ENCODE measurements at places on chromosomes 13 and 19. TPM values are rescaled to one million over a fixed set of nuclear protein-coding genes. Genes with fewer than 3 reads are reported as not detected.

DNA sequence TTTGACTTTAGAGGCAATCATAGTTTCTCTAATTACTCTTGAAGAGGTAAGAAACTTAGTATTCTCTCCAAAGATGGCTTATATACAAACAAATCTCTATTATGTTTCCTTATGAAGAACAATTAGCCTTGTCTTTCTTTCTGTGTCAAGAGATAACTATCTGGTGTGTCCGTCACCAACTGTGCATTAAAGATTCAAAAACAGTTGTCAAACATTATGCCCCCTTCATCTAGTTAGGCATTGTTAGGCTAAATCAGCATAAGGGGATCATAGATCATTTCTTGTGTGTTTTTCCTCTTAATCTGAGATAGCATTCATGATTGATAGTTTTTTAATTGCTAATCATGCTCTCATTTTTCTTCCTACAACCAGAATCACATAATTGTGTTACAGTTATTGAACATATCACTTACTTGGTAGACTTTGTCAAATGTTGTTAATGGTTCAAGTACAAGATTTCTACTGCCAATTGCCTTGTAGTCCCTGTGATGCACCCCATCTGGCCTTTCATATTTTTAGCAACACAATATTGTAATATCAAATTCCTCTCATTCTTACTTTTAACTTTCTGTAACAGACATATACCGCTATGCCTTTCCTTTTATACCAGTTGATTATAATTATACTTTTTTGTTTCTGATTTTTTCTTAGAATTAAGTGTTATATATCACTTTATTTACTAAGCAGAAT, 612.7 kb downstream of the SLITRK6 start:
- no peak overlapping the region for H3K4me3 ChIP-seq
- peaks cover 3% of the 10 kb centered on the region for H3K36me3 ChIP-seq
- DNase-seq: no peak
- H3K4me1 ChIP-seq: no peaks in the 10 kb centered on the region
- H3K27me3 ChIP-seq: no peaks in the 10 kb centered on the region

DNA sequence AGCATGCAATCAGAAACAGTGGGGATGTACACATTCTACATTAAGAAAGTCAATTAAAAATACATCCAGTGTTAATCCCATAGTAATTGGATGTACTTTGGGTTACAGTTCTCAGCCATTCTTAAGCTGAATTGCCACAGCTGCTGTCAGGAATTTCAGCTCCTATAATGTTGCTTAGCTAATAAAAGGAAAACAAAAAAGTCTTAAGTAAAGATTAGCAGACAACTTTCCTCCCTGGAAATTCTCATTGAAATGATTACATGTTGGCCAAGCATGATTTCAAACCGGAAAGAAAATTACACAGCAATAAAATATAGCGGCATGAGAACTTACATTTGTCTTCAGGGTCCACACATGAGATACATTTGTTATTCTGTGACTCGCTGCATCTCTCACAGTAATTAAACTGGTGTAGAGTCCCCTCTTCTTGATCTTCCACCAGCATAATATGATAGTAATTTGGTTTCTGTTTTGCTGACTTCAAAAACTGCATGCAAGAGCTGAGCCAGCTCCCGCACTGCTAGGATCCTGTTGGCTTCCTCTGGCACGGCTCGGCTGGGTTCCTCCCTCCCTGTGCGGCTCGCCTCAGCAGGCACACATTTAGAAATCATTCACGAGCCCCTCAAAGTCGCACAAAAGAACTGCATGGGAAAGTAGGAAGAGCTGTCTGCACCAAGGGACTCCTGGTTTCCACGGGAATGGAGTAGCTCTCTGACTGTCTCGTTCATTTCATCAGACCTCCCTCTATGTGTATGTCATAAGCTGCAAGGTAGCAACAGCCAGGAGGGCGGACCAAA, at the start of gene HTR2A:
HTR2A (minus strand) TSS at position 713 of the 797 bp plus-strand sequence. CDS start 1,147 bp downstream, outside the sequence.
- H3K27me3 ChIP-seq: peaks cover 44% of the 10 kb centered on the region
- no peak for DNase-seq
- peak within 1 kb of the TSS; percentile 47 for H3K4me3 ChIP-seq
- H3K4me1 ChIP-seq: peaks cover 39% of the 10 kb centered on the region

GRCh38 chr13:109400209-109400608, 386.2 kb downstream of the IRS2 start:
- H3K27ac ChIP-seq: no peak overlapping the region
- H3K27me3 ChIP-seq: no peaks in the 10 kb centered on the region
- H3K4me3 ChIP-seq: no peak overlapping the region
- peaks cover 14% of the 10 kb centered on the region for H3K4me1 ChIP-seq
- H3K36me3 ChIP-seq: peaks cover 2% of the 10 kb centered on the region
- DNase-seq: peak; percentile 12

- H3K27me3 ChIP-seq: peaks cover 10% of the 10 kb centered on the region
- DNase-seq: no peak
- no peak overlapping the region for H3K4me3 ChIP-seq
- peaks cover 3% of the 10 kb centered on the region for H3K4me1 ChIP-seq
- no peak overlapping the region for H3K27ac ChIP-seq
Observed at GRCh38 chr19:782878-783668, 14.2 kb upstream of the PTBP1 start.

DNA sequence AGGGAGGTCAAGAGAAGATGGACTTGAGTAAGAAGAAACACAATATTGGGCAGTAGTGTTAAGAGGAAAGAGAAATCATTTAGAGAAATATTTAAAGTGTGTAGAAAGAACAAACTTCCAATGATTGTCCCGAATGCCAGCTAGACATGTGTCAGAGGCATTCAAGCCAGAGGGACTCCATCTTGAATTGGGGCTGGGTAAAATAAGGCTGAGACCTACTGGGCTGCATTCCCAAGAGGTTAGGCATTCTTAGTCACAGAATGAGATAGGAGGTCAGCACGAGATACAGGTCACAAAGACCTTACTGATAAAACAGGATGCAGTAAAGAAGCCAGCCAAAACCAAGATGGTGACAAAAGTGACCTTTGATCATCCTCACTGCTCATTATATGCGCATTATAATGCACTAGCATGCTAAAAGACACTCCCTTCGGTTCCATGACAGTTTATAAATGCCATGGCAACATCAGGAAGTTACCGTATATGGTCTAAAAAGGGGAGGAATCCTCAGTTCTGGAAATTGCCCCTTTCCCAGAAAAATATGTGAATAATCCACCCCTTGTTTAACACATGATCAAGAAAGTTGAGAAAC, 127.0 kb upstream of the IPO5 start:
- H3K4me1 ChIP-seq: no peaks in the 10 kb centered on the region
- H3K27ac ChIP-seq: no peak overlapping the region
- no peak overlapping the region for H3K4me3 ChIP-seq
- no peaks in the 10 kb centered on the region for H3K36me3 ChIP-seq
- DNase-seq: no peak

- H3K27me3 ChIP-seq: no peaks in the 10 kb centered on the region
- DNase-seq: peak; percentile 82
- peaks cover 8% of the 10 kb centered on the region for H3K36me3 ChIP-seq
- peak within 1 kb of the TSS; percentile 92 for H3K4me3 ChIP-seq
Observed at GRCh38 chr19:47778049-47778953, at the start of gene SELENOW. TSS of gene SELENOW (plus strand) at chr19:47778703. CDS start at chr19:47778786, 83 bp downstream.

GRCh38 chr19:37078717-37079032, 442 bp downstream of the ZNF420 start:
- peak overlapping the region; percentile 96 for H3K27ac ChIP-seq
- H3K27me3 ChIP-seq: no peaks in the 10 kb centered on the region
- H3K4me3 ChIP-seq: peak overlapping the region; percentile 99
- peaks cover 21% of the 10 kb centered on the region for H3K4me1 ChIP-seq
- peaks cover 54% of the 10 kb centered on the region for H3K36me3 ChIP-seq

GRCh38 chr13:102311901-102312300, 89.9 kb downstream of the FGF14 start:
- H3K4me3 ChIP-seq: no peak overlapping the region
- no peak overlapping the region for H3K27ac ChIP-seq
- H3K27me3 ChIP-seq: no peaks in the 10 kb centered on the region
- H3K4me1 ChIP-seq: peaks cover 7% of the 10 kb centered on the region

DNA sequence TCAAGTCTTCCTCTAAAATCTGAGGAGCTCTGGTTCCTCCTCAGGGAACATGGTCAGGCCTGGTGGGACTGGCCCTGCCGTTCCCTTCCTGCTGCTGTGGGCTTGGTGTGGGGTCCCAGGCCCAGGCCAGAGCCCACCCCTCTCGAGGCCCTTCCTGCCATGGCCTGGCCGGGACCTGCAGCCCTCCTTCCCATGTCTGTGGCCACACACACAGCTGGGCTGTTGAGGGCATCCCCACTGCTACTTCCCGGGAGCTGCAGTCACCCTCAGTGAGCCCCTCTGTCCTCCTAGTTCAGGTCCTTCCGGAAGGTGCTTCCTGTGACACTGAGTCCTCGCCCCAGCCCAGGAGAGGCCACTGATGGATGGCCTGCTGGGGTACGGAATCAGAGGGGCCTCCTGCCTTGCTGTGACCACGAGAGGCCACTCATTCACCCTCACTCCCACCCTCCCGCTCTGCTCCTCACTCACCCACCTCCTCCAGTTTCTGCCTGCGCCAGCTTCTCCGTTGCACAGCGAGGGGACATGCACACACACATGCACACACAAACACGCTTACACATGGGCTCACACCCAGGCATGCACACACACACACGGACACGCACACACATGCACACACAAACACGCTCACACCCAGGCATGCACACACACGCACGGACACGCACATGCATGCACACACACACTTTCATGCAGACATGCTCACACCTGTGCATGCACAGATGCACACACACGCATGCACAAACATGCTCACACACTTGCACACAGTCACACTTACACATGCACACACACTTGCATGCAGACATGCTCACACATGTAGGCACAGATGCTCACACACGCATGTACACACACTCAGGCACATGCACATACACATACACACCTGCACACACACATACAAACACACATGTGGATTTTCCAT, 7.3 kb upstream of the MCF2L start:
- peaks cover 46% of the 10 kb centered on the region for H3K4me1 ChIP-seq
- peaks cover 4% of the 10 kb centered on the region for H3K36me3 ChIP-seq
- no peak for DNase-seq

DNA sequence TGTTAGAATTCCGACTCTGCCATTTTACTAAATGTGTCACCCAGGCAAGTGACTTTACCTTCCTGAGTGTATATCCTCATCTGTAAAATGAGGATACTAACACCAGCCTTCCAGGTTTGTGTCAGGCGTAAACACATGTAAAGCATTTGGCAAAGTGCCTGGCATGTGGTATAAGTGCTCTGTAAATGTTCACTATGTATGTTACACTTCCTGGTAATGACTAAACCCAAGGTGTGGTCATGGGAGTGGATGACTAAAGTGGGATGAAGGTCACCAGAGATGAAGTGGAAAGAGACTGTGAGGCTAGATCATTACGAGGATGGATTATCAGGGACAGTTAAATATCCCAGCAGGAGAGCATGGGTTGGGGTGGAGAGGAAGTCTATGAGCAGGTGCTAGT, 25.6 kb downstream of the DEDD2 start:
- no peak overlapping the region for H3K4me3 ChIP-seq
- H3K36me3 ChIP-seq: no peaks in the 10 kb centered on the region
- H3K4me1 ChIP-seq: no peaks in the 10 kb centered on the region
- DNase-seq: no peak
- H3K27me3 ChIP-seq: peaks cover 65% of the 10 kb centered on the region

GRCh38 chr13:73820688-73821087, 313.5 kb downstream of the KLF12 start:
- no peak overlapping the region for H3K27ac ChIP-seq
- H3K4me3 ChIP-seq: no peak overlapping the region
- H3K4me1 ChIP-seq: no peaks in the 10 kb centered on the region
- peaks cover 11% of the 10 kb centered on the region for H3K36me3 ChIP-seq
- no peak for DNase-seq

DNA sequence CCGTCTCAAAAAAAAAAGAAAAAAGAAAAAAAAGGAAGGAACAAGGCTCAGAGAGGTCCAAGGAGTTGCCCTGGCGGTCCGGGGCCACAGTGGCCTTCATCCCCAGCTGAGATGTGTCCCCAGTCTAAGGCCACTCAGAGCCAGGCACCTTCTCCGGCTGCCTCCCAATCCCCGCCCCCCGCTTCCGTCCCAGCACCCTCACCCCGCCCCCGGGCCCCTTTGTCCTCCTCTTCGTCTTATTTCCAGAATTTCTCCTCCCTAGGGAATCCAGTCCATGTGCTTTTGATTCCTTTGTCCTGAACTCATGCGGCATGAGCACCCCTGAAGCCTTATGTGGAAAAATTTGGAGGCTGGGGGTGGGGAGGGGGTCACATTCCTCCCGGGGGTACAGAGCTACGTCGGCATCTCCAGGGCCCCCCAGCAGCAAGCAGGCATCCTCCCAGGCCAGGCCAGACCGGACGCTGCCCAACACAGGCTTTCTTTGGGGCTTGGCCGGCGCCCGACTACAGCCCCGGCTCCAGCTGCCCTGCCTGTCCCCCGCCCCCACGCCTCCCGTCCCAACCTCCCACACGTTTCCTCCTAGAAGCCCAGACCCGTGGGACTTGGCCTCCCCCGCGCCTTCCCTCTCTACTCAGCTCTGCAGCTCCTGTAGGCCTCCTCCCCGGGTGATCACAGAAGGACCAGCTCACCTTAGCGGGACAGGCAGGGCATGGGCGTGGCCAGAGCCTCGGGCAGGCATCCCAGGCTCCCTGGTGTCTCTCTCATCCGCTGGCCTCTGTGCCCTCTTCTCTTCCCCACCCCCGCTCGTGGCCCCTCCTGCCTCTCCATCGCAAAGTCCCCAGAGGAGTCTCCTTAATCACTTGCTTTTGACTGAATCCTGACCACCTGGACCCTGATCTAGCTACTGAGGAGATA, 17.8 kb upstream of the ADGRE5 start:
- peak overlapping the region; percentile 77 for H3K4me3 ChIP-seq
- H3K36me3 ChIP-seq: no peaks in the 10 kb centered on the region
- peak overlapping the region; percentile 96 for H3K27ac ChIP-seq

DNA sequence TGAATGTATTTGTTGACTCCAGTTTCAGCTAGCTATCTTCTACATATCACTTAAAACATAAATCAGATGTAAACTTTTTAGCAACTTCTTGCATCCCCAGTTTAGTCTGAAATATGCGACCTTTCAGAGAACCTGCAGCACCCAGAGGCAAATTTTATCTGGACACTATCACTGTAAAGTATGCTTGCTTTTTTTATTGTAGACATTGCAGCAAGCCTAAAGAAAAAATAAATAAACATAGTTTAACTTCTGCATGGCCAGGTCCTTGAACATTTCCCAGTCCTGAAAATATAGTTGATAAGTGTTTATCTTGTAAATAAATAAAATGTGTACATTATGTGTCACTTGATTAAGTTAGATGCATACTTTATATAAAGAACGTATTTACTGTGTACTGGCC, 1829.4 kb downstream of the PCDH9 start:
- H3K27ac ChIP-seq: no peak overlapping the region
- H3K4me3 ChIP-seq: no peak overlapping the region
- no peak for DNase-seq
- no peaks in the 10 kb centered on the region for H3K36me3 ChIP-seq
- H3K4me1 ChIP-seq: no peaks in the 10 kb centered on the region

DNA sequence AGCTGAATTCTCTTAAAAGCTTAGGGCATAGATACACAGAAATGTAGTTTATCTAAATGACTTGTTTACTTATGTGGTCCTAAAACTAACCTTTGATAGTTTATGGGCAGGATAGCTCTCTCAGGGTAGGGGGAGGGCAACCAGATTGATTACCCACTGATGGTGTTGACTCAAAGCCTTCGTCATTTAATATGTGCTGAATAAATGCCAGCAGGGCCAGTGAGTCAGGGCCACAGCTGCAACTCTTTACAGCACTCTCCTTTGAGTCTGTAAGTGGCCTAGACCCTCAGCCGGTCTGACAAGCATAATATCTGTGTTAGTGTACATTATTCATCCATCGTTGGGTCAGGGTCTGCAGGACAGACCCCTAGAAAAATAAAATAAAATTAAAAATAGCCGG, 128.5 kb downstream of the ZNF675 start:
- H3K27me3 ChIP-seq: no peaks in the 10 kb centered on the region
- no peak overlapping the region for H3K27ac ChIP-seq
- DNase-seq: no peak
- no peak overlapping the region for H3K4me3 ChIP-seq
- H3K4me1 ChIP-seq: no peaks in the 10 kb centered on the region

The ZNF429 gene
- 16.0 TPM for total RNA-seq

The ATP4A gene
- total RNA-seq: not detected

The OR10H4 gene
- not detected for total RNA-seq

The TTC9B gene
- 1.7 TPM for total RNA-seq

All from neural crest cell (in vitro differentiated cells).